ENCODE measurements at places on chromosomes 3 and 15.

- DNase-seq = no peak
Observed at GRCh38 chr3:128285042-128285966, 132.0 kb downstream of the EEFSEC start.

GRCh38 chr3:151316267-151316991 is at the start of gene GPR87:
Gene GPR87 (minus strand): TSS chr3:151316820. CDS start chr3:151300100, 16,720 bp downstream.
- no peak for DNase-seq

DNA sequence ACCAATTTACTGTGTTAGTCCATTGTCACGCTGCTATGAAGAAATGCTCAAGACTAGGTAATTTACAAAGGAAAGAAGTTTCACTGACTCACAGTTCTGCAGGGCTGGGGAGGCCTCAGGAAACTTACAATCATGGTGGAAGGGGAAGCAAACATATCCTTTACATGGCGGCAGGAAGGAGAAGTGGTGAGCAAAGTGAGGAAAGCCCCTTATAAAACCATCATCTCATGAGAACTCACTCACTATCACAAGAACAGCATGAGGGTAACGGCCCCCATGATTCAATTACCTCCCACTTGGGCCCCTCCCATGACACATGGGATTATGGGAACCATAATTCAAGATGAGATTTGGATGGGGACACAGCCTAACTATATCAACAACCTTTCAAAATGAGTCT is 20.2 kb downstream of the USF3 start:
- no peak for DNase-seq

GRCh38 chr3:110139048-110139447 is 801.7 kb upstream of the DPPA4 start:
- DNase-seq = no peak

- no peak for DNase-seq
Observed at GRCh38 chr3:149000206-149000745, 8.9 kb downstream of the GYG1 start.

- no peak for DNase-seq
Observed at GRCh38 chr3:5554245-5554747, 366.8 kb downstream of the EDEM1 start.

- no peak for DNase-seq
Observed at GRCh38 chr3:114998971-114999579, 148.0 kb downstream of the ZBTB20 start.

GRCh38 chr15:62866366-62866765 is 176.2 kb upstream of the TPM1 start:
- DNase-seq = no peak

- DNase-seq = no peak
Observed at GRCh38 chr3:195697582-195698324, 23.0 kb upstream of the MUC20 start.

- DNase-seq = no peak
Observed at GRCh38 chr3:73144828-73145227, 83.4 kb downstream of the EBLN2 start.

- DNase-seq = no peak
Observed at GRCh38 chr15:35088329-35088728, 3.2 kb upstream of the NANOGP8 start.

- no peak for DNase-seq
Observed at GRCh38 chr3:9831253-9831652, 12.6 kb downstream of the RPUSD3 start.

GRCh38 chr3:157220211-157220610 is 60.3 kb upstream of the CCNL1 start:
- no peak for DNase-seq

DNA sequence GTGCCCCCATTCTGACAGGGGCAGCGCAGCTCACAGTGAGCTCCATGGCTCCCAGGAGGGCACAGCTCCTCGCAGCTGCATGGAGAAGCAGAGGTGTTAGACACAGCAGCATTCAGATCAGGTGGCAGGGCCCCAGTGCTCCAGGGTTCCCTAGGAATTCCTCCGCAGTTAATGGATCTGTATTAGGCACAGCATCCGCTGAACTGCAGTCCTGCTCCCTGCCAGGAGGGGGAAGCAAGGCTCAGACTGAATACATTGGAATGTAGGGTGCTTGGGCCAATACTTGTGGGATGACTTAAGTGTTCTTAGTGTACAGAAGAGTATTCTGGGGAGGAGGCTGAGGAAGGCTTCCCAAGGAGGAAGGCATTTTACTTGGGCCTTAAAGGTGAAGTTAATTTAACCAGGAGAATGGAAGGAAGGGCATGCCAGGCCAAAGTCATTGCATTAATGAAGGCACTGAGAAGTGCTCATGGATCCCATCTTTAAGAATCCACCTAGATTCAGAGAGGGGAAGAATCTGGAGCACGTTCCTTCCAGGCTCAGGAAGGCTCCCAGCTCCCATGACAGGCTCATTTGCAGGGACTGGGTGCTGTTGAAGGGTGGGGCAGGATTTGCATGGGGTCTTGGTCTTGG is 111.6 kb downstream of the RAB11A start:
- peak; percentile 78 for DNase-seq

DNA sequence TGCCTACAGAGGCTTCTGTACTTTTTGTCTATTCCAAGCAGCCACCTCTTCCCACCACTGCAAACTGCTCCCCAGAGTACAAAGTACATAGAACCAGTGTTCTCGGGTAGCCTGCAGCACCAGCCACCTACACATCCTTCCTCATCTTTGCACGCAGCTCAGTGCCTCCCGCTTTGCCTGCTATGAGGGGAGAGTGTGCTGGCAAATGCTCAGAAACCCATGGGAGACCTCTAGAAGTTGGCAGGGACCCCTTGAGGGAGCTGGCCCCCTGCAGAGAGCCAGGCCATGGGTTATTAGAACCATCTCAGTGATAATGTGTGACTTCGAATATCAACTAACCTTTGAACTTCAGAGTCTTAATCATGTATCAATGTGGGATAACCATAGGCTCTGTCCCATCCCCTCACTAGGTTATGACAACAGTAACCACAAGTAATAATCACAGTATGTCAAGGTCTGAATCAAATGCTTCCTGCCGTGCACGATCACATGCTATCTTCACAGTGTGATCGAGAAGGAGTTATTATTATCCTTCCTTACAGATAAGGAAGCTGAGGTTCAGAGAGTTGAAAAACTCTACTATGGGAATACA is 22.8 kb upstream of the SMAD3 start:
- no peak for DNase-seq

- DNase-seq = peak; percentile 40
Observed at GRCh38 chr3:43998370-43998835, 243.3 kb upstream of the TOPAZ1 start.

DNA sequence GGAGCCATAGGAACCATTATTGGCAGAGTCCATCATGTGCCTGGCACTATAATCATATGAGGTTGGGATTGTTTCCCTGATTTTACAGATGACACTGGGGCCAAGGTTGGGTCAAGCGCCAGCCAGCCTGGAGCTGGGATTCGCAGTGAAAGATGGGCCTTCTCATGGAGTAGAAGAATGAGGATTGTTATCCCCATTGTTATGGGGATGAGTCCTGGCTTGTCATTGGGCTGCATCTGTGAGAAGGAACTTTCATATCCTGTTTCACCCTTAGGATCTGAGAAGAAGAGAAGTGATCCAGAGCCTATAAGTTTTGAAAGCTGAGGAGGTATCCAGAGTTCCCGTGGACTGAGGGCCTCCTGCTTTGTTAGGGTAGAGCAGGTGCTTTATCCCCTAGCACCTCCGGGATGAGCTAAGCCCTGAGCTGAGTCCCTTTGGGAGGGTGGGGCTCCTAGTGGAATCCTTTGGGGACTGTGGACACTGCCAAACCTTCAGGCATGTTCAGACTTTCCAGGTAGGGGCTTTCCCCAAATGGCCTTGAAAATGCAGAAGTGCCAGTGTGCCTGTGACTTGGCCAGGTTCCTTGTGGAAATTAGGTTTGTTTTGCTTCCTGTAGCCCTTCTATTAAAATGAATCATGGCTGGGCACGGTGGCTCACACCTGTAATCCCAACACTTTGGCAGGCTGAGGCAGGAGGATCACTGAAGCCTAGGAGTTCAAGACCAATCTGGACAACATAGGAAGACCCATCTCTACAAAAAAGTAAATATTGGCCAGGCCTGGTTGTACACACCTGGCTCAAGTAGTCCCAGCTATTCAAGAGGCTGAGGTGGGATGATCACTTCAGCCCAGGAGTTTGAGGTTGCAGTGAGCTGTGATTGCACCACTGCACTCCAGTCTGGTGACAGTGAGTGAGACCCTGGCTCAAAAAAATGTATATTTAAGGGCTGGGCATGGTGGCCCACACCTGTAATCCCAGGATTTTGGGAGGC is 30.2 kb upstream of the BSN start:
- no peak for DNase-seq

- peak; percentile 93 for DNase-seq
Observed at GRCh38 chr3:177836671-177837070, 639.4 kb upstream of the TBL1XR1 start.

DNA sequence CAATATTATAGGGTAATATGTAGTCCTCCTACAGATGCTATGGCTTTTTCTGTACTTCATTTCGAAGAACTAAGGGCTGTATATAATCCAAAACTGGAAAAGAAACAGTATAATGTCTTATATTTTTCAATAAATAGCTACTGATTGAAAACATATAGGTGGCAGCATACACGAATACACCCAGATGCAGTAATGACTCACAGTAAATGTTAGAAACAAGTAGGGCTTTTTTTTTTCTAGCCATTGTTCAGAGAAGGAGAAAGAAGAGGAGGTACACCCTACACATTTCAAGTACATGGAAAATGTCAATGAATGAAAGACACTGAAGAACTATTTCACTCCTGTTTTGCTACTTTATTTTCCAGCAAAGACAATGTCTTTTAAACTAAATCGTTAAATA is 9.4 kb downstream of the DAZL start:
- no peak for DNase-seq

GRCh38 chr3:57078344-57078634 is 17.8 kb downstream of the SPATA12 start:
- peak; percentile 37 for DNase-seq

- peak; percentile 79 for DNase-seq
Observed at GRCh38 chr15:41564286-41564959, 5.4 kb downstream of the TYRO3 start.

GRCh38 chr15:47997195-47998080 is 123.4 kb upstream of the SLC24A5 start:
- DNase-seq = no peak

GRCh38 chr3:167978071-167978470 is 117.7 kb downstream of the GOLIM4 start:
- no peak for DNase-seq

DNA sequence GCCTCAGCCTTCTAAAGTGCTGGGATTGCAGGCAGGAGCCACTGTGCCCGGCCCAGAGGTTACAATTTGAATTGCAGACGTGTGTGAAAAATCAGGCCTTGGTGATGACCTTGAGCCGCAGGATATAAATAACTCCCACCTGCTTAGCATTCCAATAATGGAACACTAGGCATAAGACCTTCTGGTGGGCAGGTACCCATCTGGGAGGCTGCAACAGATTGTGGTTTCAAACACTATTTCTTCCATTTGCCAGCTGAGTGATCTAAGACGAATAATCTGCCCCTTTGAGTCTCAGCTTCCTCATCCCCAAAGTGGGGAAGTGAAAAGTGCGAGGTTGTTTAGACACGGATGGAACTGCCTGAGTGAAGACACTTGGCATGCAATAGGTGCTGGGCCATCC is 47.7 kb upstream of the HERC1 start:
- no peak for DNase-seq

DNA sequence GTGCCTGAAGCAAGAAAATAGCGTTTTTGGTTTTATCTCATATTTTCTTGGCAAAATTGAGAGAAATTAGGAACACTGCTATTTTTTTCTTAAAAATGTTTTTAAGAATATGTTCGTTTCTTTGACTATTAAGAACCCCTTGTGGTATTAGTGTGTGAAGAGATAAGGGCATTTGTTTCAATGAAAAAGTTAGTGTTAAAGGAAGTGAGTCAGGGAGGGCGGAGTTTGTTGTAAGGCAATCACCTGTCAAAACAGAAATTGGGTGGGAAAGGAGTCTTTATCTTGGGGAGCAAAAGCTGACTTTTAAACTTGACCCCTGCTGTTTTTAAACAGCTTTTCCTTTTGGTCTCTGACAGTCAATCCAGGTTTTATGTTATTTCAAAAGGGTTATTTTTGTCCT is 4.2 kb downstream of the RAP2B start:
- no peak for DNase-seq

DNA sequence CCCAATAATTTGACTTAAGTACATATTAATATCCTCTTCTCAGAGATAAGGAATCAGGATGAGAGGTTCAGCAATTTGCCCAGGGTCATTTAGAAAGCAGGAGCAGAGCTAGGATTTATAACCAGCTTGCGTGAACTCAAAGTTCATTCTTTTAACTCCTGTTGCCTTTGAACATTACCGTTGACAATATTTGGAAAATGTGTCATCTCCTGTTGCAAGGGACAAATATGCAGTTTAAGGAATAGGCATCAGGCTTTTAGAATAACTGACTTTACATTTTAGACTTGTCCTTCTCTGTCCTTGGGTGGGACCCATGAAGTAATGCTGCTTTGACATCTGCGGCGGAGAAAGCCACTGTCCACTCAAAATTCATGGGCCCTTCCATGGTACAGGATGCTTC is 252.2 kb upstream of the RGMA start:
- DNase-seq = no peak

GRCh38 chr3:97131476-97131875 is 317.1 kb downstream of the EPHA6 start:
- DNase-seq = peak; percentile 29

DNA sequence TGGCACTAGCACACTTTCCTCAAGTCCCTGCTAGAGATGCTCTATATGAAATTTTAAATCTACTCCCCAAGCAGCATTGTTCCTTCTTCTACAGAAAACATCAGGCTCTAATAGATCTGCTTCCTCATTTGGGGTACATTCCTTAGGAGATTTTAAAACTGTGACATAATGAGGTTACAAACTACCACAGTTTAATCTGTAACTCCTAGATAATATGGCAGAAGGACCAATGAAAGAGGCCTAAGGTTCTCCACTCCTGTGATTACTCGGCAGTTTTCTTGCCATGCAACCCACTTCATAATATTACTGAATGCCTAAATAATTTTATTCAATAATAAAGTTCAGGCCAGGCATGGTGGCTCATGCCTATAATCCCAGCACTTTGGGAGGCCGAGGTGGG is 16.1 kb downstream of the ZNF106 start:
- no peak for DNase-seq

GRCh38 chr3:178545337-178545736 is 9.1 kb downstream of the KCNMB2 start:
- DNase-seq = no peak

GRCh38 chr15:100614918-100615317 is 12.5 kb downstream of the ASB7 start:
- no peak for DNase-seq

GRCh38 chr15:68646156-68646555 is 67.4 kb downstream of the CORO2B start:
- DNase-seq = no peak

DNA sequence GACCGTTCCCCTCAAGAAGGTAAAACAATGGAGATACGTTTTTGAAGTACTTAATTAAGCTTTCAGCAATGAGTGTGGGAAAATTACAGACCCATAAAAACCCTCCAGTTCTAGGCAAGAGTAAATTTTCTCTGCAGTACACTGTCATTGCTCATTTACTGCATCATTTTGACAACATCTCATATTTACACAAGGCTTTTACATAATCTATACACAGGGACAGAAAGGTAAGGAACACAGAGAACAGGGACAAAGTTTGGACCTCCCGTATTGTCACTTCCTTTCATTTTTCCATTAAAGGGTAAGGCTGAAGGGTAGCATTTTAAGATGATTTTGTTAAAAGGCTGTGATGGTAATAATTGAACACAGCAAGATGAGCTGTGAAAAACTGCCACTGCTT is 7.4 kb upstream of the HGD start:
- no peak for DNase-seq

GRCh38 chr15:76065245-76065644 is 5.5 kb downstream of the TMEM266 start:
- DNase-seq = no peak
